CD4-positive, alpha-beta T cell treated with Interleukin-15 for 4 hours (primary cell): ENCODE measurements at places on chromosomes 5 and 9.

DNA sequence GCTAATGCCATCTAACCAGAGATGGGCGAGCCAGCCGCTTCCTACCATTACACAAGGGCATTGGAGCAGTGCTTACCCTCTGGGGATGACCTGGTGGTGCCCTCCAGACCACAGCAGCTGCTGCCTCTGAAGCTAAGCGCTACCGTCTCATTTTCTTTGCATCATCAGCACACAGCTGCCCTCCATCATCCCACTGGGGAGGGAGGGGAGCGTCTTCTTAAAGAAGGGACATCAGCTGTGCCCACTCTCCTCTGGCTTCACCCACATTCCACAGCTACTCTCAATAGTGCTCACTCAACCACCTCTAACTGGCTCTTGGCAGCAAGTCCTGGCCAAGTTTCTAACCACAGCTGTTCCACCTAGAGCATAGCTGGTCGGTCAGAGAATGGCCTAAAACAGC is 503.4 kb downstream of the NFIB start:
- no peak for DNase-seq

- no peak for DNase-seq
Measured at GRCh38 chr5:84618262-84618661, 233.6 kb upstream of the EDIL3 start.

GRCh38 chr9:133307301-133307700 is 28.7 kb downstream of the SURF6 start:
- DNase-seq, result no peak

- DNase-seq, result no peak
Measured at GRCh38 chr5:171426266-171426665, 6.8 kb downstream of the FGF18 start.

- DNase-seq, result no peak
Measured at GRCh38 chr5:80607832-80608231, 37.8 kb upstream of the ANKRD34B start.

- no peak for DNase-seq
Measured at GRCh38 chr5:5103245-5103644, 36.9 kb upstream of the ADAMTS16 start.

GRCh38 chr5:174581479-174581878 is 142.9 kb upstream of the MSX2 start:
- no peak for DNase-seq

DNA sequence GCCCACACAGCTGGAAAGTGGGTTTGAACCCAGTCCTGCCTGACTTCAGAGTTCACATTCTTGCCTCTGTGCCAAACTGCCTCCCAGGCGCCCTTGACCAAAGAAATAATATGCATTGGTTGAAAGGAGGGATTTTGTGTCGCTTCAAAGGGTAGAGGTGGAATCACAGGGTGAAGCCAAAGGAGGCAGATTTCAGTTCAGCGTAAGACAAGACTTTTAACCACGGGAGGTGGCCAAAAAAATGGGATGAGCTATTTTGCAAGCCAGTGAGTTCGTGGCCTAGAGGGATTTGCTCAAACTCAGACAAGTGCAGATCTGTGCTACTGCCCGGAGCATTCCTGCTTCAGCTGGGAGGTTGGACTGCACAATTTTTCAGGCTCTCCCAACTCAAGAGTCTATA is 57.6 kb upstream of the RANBP3L start:
- no peak for DNase-seq

- no peak for DNase-seq
Measured at GRCh38 chr5:75046366-75047142, 5.8 kb downstream of the GCNT4 start.

DNA sequence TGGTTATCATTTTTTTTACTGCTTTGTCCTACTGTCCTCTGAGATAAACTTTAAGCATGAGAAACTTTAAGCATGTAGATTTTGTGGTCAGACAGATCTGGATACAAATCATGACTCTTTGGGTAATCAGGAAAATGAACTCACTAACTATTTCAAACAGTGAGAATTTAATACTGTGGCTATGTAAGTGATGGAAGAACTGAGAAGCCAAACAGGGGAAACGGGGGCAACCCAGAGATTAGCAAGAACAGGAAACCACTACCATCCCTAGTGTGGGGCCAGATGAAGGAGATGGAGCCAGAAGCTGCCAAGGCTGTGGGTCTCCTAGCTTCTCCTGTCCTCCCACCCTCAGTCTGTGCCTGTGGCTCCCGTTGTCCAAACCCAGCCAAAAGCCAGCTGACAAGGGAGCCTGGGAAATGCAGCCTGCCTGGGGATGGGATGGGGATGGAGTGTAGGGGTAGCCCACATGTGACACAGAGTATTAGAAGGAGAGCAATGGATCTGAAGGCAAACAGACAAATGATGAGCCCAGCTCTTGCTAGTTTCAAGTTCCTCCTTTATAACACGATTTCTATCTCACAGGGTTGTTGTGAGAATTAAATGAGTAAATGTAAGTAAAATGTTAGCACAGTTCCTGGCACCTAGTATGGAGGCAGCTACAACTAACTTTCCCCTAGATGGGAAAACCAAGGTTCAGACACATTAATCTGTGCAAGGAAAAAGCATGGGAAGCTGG is 27.7 kb upstream of the CDC23 start:
- no peak for DNase-seq

DNA sequence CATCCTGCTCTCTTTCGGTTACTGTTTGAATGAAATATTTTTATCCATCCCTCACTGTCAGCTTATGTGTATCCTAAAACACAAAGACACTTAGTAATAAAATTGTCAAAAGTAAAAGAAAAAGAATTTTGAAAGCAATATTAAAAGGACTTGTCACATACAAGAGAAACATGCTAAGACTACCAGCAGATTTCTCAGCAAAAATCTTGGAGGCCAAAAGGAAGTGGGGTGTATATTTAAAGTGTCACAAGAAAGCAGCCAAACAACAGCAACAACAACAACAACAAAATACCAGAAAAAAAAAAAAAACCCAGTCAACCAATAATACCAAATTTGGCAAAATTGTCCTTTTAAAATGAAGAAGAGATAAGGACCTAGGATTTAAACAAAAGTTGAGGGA is 678.7 kb upstream of the TYRP1 start:
- no peak for DNase-seq

- no peak for DNase-seq
Measured at GRCh38 chr9:31983895-31984294, 400.5 kb upstream of the ACO1 start.

- no peak for DNase-seq
Measured at GRCh38 chr9:131603199-131603598, 57.9 kb downstream of the PRRT1B start.

GRCh38 chr9:134557331-134557730 is 84.3 kb upstream of the COL5A1 start:
- no peak for DNase-seq

GRCh38 chr5:82644766-82645165 is 366.6 kb upstream of the RPS23 start:
- no peak for DNase-seq

- no peak for DNase-seq
Measured at GRCh38 chr5:180208435-180209081, 453 bp downstream of the RASGEF1C start.

DNA sequence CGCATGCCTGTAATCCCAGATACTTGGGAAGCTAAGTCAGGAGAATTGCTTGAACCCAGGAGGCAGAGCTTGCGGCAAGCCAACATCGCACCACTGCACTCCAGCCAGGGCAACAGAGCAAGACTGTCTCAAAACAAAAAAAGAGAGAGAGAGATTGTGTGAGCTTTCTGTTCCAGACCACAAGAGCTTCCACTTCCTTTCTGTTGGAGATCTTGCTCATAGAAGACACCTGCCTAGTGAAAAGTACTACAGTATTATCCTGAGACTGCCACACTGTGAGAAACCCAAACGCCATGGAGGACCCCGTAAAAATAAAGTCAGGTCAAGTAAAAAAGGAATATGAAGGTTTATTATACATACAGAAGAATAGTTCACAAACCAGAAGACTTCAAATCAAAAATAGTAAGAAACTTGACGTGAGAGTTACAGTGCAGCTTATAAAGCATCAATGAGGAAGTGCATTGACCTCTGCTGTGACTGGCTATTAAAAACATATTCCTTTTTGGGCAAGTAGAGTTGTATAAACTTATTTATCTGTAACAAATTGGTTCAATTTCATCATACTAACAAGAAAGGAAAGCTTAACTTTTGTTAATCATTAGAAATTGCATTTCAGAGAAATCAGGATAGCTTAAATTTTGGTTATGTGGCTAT is 4.3 kb upstream of the EMB start:
- peak; percentile 62 for DNase-seq

DNA sequence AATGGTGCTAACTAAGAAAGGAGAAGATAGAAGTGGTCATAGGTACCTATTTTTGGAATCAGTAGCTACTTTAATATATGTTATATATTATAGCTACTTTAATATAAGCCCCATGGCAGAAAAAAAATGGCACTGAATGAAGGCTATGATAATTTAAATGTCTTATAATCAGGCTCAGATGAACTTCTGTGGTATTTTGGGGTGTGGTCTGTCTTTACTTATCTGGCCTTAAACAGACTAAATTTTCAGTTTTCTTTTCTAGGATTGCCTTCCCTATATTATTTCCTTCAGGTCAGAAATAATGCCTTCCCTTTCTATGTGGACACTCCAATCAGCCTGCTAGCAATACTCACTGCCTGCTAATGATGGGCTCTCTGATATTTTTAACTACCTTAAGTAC is 292.3 kb downstream of the SLF1 start:
- DNase-seq, result no peak

DNA sequence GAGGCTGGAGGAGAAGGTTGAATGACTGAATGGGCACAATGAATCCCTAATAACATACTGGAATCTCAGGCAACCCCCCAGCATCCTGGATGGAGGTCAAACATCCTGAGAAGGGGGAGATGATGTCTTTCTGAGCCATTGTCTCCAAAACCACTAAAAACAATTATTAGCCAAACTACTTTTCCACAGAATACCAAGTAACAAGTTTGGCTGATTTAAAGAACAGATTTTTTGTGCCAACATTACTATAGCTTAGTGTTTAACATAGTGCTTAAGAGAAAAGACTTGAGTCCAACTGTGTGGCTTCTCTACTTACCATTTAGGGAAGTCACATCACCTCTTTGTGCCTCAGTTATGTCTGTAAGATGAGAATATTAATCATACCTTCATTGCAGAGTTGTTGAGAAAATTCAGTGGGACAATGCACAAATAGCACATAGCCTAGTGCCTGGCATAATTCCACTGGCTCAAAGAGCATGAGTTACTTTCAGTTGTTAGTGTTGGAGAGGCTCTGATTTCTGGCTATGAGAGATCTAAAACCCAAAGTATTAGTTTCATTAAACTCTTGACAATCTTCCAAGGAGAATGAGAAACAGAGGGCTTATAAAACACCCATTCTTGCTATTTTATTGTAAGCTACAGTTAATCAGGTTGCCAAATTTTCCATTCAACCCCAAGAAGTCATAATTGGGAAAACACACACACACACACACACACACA is 111.3 kb upstream of the NR3C1 start:
- DNase-seq, result no peak

DNA sequence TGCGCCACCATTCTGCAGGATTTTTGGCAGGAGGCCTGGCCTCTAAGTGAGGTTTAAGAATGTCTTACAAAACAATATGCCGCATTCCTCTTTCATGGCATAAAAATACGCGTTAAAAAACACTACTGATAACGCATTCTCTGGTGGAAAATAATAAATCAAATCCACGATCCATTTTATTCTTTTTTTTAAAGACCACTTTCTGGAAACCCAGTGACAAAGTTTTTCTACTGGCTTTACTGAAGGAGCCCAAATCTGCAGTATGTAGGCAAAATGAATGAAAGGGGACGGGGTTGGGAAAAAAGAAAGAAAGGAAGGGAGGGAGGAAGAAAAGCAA is 2.0 kb downstream of the SV2C start:
- no peak for DNase-seq

- DNase-seq, result no peak
Measured at GRCh38 chr5:7396713-7397454, 946 bp downstream of the ADCY2 start.

DNA sequence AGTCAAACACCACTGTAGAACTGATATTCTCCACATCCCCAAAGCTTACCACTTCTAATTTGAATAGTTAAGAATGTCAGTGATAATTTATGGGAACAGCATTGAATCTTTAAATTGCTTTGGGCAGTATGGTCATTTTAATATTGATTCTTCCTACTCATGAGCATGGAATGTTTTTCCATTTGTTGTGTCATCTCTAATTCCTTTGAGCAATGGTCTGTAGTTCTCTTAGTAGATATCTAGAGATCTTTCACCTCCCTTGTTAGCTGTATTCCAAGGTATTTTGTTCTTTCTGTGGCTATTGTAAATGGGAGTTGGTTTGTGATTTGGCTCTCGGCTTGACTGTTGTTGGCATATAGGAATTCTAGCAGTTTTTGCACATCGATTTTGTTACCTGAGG is 1341.8 kb upstream of the CDH9 start:
- no peak for DNase-seq

GRCh38 chr5:15544039-15544438 is 44.1 kb downstream of the FBXL7 start:
- DNase-seq, result no peak

DNA sequence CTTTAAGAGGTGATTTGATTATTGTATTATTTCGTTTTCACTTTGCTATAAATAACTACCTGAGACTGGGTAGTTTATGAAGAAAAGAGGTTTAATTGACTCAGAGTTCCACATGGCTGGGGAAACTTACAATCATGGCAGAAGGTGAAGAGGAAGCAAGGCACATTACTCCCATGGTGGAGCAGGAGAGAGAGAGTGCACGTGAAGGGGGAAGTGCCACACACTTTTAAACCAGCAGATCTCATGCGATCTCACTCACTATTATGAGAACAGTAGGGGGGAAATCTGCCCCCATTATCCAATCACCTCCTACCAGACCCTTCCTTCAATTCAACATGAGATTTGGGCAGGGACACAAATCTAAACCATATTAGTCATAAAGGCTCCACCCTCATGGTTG is 36.1 kb upstream of the NDFIP1 start:
- no peak for DNase-seq

GRCh38 chr9:88179062-88179521 is 40.8 kb upstream of the SPATA31C2 start:
- DNase-seq, result peak; percentile 1

DNA sequence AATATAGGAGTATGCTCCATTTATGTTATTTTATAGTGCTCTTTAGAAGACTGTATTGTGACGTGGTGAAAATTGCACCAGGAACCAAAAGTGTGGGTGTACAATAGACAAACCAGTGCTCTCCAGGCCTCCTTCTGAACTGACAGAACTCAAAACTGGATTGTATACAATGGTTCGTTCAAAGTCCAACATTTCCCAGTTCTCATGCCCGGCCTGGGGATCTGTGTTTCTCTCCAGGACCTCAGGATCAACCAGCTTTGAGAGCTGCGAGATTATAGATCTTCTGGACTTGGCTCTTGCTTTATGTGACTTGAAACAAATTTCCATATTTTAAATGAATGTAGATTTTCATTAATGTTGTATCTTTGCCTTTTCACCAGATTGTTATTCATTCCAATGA is 60.8 kb upstream of the CER1 start:
- DNase-seq, result no peak

- no peak for DNase-seq
Measured at GRCh38 chr5:54736003-54736797, 218.6 kb downstream of the SNX18 start.

GRCh38 chr5:173399851-173400250 is 71.6 kb upstream of the STC2 start:
- DNase-seq, result no peak
